ENCODE measurements at places on chromosomes 13 and 19. TPM values are rescaled to one million over a fixed set of nuclear protein-coding genes. Genes with fewer than 3 reads are reported as not detected.

DNA sequence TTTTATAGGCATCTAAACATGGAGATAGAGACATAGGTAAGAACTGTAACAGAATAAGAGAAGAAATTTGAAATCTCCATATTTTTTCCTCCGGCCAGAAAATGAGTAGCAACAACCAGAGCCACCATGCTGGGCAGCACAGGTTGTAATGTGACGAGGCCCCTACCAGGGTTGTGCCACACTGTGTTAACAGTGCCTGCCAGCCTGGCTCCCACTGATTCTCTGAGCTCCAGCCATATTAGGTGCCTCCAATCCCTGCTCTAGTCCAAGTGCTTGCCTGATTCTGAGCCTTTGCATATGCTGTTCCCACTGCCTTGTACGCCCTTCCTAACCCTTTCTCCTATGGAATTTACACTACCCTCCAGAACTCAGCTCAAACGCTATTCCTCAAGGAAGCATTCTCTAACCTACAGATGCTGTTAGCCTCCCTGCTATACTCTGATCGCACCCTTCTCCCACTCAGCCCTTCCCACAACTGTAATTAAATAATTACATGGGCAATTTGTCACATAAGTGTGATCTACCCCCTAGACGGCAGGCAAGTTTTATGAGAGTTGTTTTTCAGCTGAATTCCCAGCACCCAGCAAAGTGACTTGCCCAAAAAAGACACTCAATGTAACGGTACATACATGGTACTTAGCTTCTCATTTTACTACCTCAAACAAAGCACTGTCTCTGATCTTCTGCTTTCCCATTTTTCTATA, 37.6 kb upstream of the STARD13 start:
- no peak for DNase-seq

- no peak for DNase-seq
Measured at GRCh38 chr13:24834902-24835510, 71.0 kb downstream of the RNF17 start.

GRCh38 chr13:79128158-79128557, 277.9 kb downstream of the RBM26 start:
- DNase-seq = no peak

- DNase-seq = no peak
Measured at GRCh38 chr19:41415154-41415571, 12.0 kb downstream of the B3GNT8 start.

The ELSPBP1 gene
- polyA plus RNA-seq = not detected

The C19orf73 gene
- polyA plus RNA-seq = 1.1 TPM

The UPK1A gene
- 13.1 TPM for polyA plus RNA-seq

The PNMA8C gene
- polyA plus RNA-seq = 0.60 TPM

All from renal pelvis (tissue), 12 donors.